Endothelial cell (in vitro differentiated cells): ENCODE measurements at places on chromosomes 7 and 10. TPM values are rescaled to one million over a fixed set of nuclear protein-coding genes. Genes with fewer than 3 reads are reported as not detected.

Gene MNX1
- total RNA-seq = 3.8 TPM

DNA sequence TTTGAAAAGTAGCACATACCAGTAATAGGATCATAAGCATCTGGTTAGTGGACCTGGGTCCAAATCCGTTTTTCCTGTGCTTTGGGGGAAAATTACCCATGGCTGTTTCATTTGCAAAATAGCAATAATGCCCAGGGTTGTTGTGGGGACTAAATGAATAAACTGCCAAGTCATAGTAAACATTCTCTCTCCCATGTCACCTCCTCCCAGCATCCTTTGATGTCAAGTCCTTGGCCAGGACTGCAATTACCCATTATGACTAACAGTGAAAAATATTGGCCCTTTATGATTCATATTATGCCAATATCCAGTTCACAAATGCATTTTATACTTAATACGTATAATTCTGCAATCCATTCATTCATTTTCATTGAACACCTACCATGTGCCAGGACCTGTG, 23.0 kb downstream of the TOMM7 start:
- no peaks in the 10 kb centered on the region for H3K4me1 ChIP-seq
- H3K36me3 ChIP-seq = peaks cover 9% of the 10 kb centered on the region
- H3K27ac ChIP-seq = no peak overlapping the region
- no peak for DNase-seq
- H3K4me3 ChIP-seq = no peak overlapping the region

Gene CPN1
- not detected for total RNA-seq

DNA sequence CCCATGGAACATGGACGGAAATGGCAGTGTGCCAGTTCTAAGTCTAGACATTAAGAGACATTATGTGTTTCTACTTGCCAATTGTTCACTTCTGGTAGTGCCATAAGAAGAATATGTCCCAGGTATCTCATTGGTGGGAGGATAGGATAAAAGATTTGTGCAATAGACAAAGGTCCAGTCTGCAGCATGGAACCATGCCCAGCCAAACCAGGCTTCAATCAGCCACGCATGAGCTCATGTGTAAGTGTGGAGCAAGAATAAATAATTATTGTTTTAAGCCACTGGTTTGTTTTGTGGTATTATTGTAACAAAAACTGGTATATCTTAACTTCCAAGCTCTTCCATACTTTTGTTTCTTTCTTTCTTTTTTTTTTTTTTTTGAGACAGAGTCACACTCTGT, 153.6 kb upstream of the CTTNBP2 start:
- H3K27me3 ChIP-seq = peaks cover 2% of the 10 kb centered on the region
- H3K27ac ChIP-seq = no peak overlapping the region
- no peaks in the 10 kb centered on the region for H3K36me3 ChIP-seq
- H3K4me1 ChIP-seq = no peaks in the 10 kb centered on the region
- no peak overlapping the region for H3K4me3 ChIP-seq

DNA sequence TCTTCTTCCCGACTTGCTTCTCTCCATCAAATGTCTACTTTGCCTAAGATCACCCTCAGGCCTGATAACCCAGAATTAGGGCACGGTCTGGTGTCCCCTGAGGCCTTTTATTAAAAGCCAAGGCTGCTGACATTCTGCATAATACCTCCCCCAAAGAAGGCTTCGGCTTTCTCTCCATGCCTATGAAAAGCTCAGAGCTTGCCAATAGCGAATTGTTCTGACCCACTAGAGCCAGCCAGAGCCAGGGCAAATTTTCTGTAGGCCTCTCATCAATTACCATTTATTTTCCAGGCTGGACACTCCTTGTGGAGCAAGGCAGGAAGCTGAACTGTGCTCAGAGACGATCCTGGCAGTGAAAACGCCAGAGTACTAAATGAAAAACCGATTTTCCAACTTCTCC, 64.3 kb upstream of the ADRB1 start:
- no peak overlapping the region for H3K27ac ChIP-seq
- H3K36me3 ChIP-seq = no peaks in the 10 kb centered on the region

Gene MTERF1
- 14.8 TPM for total RNA-seq

Gene NPY
- total RNA-seq = not detected
